ENCODE measurements at places on chromosomes 7 and 10. TPM values are rescaled to one million over a fixed set of nuclear protein-coding genes. Genes with fewer than 3 reads are reported as not detected.

CRPPA gene
- polyA plus RNA-seq: 0.15 TPM

EGFR gene
- polyA plus RNA-seq: 1.6 TPM

DNA sequence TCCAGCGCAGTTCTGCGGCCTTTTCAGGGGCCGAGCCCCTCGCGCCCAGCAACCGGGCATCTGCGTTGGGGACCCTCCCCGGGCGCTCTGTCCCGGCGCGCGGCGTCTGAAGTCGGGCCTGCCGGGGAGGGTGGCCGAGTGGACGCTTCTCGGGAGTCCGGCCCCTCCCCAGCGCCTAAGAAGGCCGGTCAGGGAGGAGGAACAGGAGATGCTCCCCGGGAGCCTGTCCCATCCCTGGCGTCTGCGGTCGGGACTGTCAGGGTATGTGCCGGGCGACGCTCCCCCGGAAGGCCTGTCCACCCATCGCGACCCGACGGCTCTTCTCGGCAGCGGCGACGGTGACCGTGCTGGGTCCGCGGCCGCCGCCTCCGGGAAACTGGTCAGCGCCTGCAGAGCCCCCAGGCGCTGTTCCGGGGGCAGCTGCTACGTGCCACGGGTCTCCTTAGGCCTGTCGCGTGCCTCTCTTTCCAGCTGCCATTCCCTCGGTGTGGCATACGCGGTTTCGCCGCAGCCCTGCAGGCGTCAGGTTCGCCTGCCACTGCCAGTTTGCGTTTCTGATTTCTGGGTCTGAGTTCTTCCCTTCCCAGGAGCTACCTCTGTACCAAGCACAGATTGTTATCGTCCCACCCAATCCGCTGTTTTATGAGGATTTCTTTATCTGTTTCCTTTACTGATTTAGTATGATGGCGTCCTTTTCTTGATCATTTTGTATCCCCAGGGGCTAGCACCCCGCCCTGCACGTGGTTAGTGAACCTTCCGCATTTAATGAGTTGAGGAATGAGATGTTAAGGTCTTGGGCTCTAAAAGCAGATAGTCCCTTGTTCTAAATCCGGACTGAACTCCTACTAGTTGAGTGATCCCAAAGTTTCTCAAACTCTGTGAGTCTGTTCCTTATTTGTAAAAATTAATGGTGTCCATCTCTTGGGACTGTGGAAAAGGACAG, 782 bp downstream of the IFIT5 start:
- H3K36me3 ChIP-seq: peaks cover 12% of the 10 kb centered on the region
- H3K4me1 ChIP-seq: peaks cover 61% of the 10 kb centered on the region
- H3K27me3 ChIP-seq: no peaks in the 10 kb centered on the region
- DNase-seq: peak; percentile 90
- H3K27ac ChIP-seq: peak overlapping the region; percentile 99

GRCh38 chr7:28381466-28381865, 30.9 kb upstream of the CREB5 start:
- no peak for DNase-seq
- H3K36me3 ChIP-seq: no peaks in the 10 kb centered on the region
- H3K27ac ChIP-seq: no peak overlapping the region
- H3K4me1 ChIP-seq: no peaks in the 10 kb centered on the region
- no peak overlapping the region for H3K4me3 ChIP-seq
- peaks cover 8% of the 10 kb centered on the region for H3K27me3 ChIP-seq

DNA sequence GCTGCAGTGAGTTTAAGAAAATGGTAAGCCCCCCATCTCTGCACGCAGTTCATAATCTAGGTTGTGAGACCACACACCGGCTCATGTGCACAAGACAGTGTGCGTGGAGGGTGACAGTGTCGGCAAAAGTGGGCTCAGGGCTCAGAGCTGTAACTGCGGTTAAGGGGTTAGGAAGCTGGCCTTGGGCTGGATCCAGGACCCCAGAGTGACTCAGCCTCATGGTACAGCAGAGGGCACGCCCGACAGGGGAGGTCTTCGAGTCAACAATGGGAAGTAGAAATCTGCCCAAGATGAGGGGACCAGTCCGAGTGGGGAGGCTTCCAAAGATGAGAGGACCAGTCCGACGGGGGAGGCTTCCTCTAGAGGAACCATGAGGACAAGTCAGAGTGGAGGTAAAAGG, 437.7 kb downstream of the DNAJB6 start:
- H3K36me3 ChIP-seq: no peaks in the 10 kb centered on the region
- no peak overlapping the region for H3K4me3 ChIP-seq
- H3K4me1 ChIP-seq: no peaks in the 10 kb centered on the region
- peak; percentile 63 for DNase-seq

DNA sequence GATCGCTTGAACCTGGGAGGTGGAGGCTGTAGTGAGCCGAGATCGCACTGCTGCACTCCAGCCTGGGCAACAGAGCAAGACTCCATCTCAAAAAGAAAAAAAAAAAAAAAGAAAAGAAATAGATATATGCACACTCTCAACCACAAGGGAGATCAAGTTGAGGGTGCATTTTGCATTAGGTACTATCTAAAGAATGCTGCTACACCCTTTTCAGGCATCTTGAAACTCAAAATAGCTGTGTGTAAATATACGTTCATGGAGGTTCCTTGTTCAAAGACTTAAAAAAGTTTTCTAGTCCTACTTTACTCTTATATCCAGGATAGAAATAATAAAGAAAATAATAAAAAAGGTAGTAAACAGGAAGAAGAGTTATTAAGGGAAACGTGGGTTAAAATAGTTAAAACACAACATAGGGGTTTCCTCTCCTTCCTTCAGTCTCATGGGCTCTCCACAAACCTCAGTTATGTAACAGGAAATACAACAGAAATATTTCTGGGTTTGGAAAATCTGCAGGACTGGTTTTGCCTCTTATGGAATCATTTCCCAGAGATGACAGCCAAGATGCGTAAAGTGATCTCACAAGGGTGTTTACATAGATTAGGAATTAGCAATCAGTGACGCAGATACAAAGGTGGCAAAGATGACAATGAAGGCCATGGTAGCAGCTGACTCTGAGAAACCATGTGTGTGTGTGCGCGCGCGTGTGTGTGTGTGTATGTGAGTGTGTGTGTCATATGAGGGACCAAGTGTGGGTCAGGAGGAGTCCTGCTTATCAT, 15.1 kb downstream of the STEAP4 start:
- H3K27me3 ChIP-seq: no peaks in the 10 kb centered on the region
- no peak for DNase-seq
- no peak overlapping the region for H3K4me3 ChIP-seq
- H3K4me1 ChIP-seq: no peaks in the 10 kb centered on the region

GRCh38 chr7:56199639-56200038, 83.4 kb upstream of the NUPR2 start:
- H3K36me3 ChIP-seq: no peaks in the 10 kb centered on the region
- no peak for DNase-seq
- H3K27ac ChIP-seq: no peak overlapping the region
- no peaks in the 10 kb centered on the region for H3K4me1 ChIP-seq
- H3K4me3 ChIP-seq: no peak overlapping the region

DNA sequence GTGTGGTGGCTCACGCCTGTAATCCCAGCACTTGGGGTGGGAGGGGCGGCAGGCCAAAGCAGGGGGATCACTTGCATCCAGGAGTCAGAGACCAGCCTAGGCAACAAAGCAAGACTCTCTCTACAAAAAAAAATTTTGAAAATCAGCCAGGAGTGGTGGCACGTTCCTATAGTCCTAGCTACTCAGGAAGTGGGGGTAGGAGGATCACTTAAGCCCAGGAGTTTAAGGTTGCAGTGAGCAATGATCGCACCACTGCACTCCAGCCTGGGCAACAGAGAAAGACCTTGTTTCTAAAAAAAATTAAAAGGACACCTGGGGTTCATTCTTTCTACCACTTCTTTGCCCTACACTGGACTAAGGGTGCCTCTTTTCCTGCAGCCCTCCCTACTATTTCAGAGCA, 15.1 kb downstream of the WAPL start:
- no peak overlapping the region for H3K4me3 ChIP-seq
- DNase-seq: no peak
- no peaks in the 10 kb centered on the region for H3K27me3 ChIP-seq
- peak overlapping the region; percentile 0 for H3K27ac ChIP-seq
- peaks cover 5% of the 10 kb centered on the region for H3K4me1 ChIP-seq

DNA sequence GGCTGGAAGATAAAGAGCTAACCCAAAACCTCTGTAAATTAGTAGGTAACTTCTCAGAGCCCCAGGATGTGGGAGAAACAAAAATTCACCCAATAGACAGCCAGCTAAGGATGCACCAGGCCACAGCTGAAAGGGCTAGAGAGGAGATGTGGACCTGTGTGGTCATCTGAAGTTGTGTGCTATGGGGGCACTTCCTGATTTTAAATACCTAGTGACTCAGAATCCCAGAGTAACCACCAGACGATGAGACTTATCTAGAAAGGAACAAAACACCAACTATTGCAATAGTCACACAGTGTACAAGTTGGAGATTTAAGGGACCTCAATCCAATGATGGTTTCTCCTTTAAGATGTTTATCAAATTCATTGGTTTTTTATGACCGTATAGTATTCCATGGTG, 408.3 kb upstream of the ANKRD30A start:
- DNase-seq: no peak
- no peak overlapping the region for H3K27ac ChIP-seq
- no peak overlapping the region for H3K4me3 ChIP-seq
- no peaks in the 10 kb centered on the region for H3K36me3 ChIP-seq
- H3K27me3 ChIP-seq: no peaks in the 10 kb centered on the region
- H3K4me1 ChIP-seq: no peaks in the 10 kb centered on the region

DNA sequence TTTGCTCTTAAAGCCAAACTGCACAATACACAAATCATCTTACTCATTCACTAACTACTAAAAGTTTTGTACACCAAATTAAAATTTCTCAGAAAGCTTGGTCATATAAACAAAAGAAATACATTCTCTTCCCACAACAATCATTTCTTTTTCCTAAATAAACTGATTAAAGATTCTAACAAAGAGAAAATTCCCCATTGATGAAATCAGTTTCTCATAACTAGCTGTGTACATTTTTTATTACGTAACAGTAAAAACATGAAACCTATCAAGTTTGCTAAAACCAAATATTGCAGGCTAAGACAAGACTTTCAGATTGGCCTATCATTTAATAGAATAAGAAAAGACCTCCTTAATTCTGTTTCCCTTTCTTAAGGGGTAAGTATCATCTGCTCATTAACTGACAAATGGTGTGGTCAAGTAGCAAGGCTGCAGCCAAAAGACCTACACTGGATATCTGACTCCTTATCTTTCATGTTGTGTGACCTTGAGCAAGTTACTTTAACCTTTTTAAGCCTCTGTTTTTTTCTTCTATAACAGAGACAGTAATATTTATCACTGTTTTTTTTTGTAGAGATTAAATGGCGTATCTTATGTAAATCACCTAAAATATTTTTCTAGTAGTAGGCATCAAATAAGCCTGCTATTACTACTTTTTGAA, 22.4 kb downstream of the NAMPT start:
- no peaks in the 10 kb centered on the region for H3K27me3 ChIP-seq
- H3K4me3 ChIP-seq: no peak overlapping the region
- no peak for DNase-seq
